ENCODE measurements at places on chromosomes 2 and 18. TPM values are rescaled to one million over a fixed set of nuclear protein-coding genes. Genes with fewer than 3 reads are reported as not detected.

NPAS2 gene
- 1.8 TPM for total RNA-seq

GCG gene
- not detected for total RNA-seq

SLC4A5 gene
- total RNA-seq = 0.86 TPM

RGPD8 gene
- total RNA-seq = 8.2 TPM

ABCG8 gene
- not detected for total RNA-seq

CD8A gene
- 0.39 TPM for total RNA-seq

EVX2 gene
- total RNA-seq = not detected

LDAH gene
- 26.3 TPM for total RNA-seq

GRCh38 chr2:207041279-207041678, 102.0 kb downstream of the CPO start:
- no peak overlapping the region for H3K4me3 ChIP-seq
- H3K36me3 ChIP-seq = no peaks in the 10 kb centered on the region
- H3K4me1 ChIP-seq = peaks cover 7% of the 10 kb centered on the region
- H3K27ac ChIP-seq = no peak overlapping the region

- H3K36me3 ChIP-seq = no peaks in the 10 kb centered on the region
- no peak overlapping the region for H3K4me3 ChIP-seq
- no peak overlapping the region for H3K27ac ChIP-seq
- no peaks in the 10 kb centered on the region for H3K4me1 ChIP-seq
- no peak for DNase-seq
- H3K27me3 ChIP-seq = no peaks in the 10 kb centered on the region
Measured at GRCh38 chr18:40355726-40356125, 1599.3 kb upstream of the PIK3C3 start.

DNA sequence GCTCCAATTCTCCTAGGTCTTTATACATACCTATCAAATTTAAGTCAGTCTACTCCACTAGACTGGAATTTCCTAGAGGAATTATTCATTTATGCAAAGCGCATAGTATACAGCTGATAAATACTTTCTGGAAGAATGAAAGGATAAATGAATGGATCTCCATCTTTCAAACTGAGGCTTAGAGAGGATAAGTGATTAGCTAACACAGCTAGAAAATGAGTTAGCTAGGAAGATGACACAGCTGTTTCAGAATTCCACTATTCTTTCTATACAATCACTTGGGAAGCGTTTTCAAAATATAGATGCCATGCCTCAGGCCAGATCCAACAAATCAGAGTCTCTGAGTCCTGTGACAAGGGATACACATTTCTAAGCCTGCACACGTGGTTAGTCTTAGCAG, 1146.6 kb upstream of the ZEB2 start:
- H3K27ac ChIP-seq = no peak overlapping the region
- no peak overlapping the region for H3K4me3 ChIP-seq
- DNase-seq = no peak
- no peaks in the 10 kb centered on the region for H3K36me3 ChIP-seq
- no peaks in the 10 kb centered on the region for H3K4me1 ChIP-seq

- no peak overlapping the region for H3K27ac ChIP-seq
- H3K36me3 ChIP-seq = no peaks in the 10 kb centered on the region
- DNase-seq = no peak
- H3K4me1 ChIP-seq = peaks cover 14% of the 10 kb centered on the region
Measured at GRCh38 chr2:237711458-237712150, 84.2 kb downstream of the LRRFIP1 start.

DNA sequence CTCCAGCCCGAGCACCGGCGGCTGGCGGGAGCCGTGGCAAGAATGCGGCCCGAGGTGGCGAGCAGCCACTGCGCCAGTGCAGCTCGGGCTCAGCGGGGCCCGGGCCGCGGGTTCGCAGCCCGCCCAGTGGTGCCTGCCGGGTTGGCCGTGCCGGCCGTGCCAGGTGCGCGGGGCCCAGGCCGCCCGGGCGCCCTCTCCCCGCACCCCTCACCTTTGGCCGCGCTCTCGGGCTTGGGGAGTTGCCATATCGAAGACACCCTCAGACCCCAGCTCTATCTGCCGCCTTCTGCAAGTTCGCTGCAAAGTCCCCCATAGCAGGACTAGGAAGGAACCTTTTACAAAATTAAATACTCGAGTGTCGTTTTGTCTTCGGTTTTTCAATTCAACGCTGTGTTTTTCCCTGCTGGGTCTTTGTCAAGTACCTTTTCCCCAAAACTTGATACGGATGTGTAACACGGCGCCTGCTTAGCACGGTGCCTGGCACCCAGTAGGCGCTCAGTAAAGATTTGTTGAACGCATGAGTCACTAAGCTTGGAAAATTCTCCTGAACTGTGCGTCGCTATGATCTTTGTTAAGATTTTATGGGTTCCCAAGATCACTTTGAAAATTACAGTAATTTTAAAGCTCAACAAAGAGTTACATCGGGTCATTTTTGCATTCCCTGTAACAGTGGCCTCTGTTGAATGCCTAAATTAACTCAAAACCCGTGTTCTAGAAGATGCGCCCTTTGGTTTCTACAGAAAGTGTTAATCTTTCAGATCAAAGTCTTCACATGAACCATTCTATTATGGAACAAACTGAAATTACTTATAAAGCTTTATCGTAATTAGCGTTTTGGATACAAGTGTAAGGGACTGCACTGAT, 750 bp downstream of the STRADB start:
- H3K4me3 ChIP-seq = peak overlapping the region; percentile 94
- DNase-seq = no peak
- H3K36me3 ChIP-seq = no peaks in the 10 kb centered on the region
- peak overlapping the region; percentile 64 for H3K27ac ChIP-seq
- no peaks in the 10 kb centered on the region for H3K27me3 ChIP-seq

- H3K4me3 ChIP-seq = no peak overlapping the region
- no peaks in the 10 kb centered on the region for H3K27me3 ChIP-seq
- no peak for DNase-seq
- no peaks in the 10 kb centered on the region for H3K4me1 ChIP-seq
Measured at GRCh38 chr18:43322132-43322531, 44.8 kb upstream of the SYT4 start.

GRCh38 chr2:237474442-237474911, 12.6 kb upstream of the MLPH start:
- H3K27me3 ChIP-seq = peaks cover 6% of the 10 kb centered on the region
- H3K4me3 ChIP-seq = peak overlapping the region; percentile 96
- H3K36me3 ChIP-seq = no peaks in the 10 kb centered on the region

GRCh38 chr2:204971206-204971907, 426.1 kb downstream of the PARD3B start:
- H3K4me1 ChIP-seq = no peaks in the 10 kb centered on the region
- no peak for DNase-seq
- no peaks in the 10 kb centered on the region for H3K27me3 ChIP-seq
- no peak overlapping the region for H3K4me3 ChIP-seq
- no peaks in the 10 kb centered on the region for H3K36me3 ChIP-seq

- H3K27ac ChIP-seq = no peak overlapping the region
- peaks cover 10% of the 10 kb centered on the region for H3K4me1 ChIP-seq
- H3K27me3 ChIP-seq = no peaks in the 10 kb centered on the region
- no peak for DNase-seq
- H3K4me3 ChIP-seq = no peak overlapping the region
- H3K36me3 ChIP-seq = no peaks in the 10 kb centered on the region
Measured at GRCh38 chr2:151071382-151071781, 190.3 kb downstream of the RBM43 start.

DNA sequence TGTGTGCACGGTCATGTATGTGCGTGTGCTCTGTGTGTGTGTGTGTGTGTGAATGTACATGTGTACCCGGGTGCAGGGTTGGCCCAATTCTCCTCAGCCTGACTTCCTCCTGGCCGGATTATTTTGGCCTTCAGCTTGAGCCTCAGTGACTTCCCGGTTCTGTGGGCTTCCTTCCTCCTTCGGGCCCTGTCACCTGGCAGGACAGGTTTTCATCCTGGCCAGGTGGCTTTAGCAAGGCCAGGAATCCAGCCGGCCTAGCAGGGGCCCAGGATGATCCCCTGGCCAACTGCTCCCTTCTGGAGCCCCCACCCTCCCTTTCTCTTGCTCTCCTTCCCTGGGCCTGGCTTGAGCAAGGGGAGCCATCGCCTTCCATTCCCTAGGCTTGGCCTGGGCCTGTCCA, 140.5 kb downstream of the INHBB start:
- no peak overlapping the region for H3K4me3 ChIP-seq
- H3K27ac ChIP-seq = no peak overlapping the region
- no peaks in the 10 kb centered on the region for H3K36me3 ChIP-seq
- H3K27me3 ChIP-seq = no peaks in the 10 kb centered on the region
- H3K4me1 ChIP-seq = no peaks in the 10 kb centered on the region

- no peak for DNase-seq
- H3K27me3 ChIP-seq = peaks cover 24% of the 10 kb centered on the region
- no peaks in the 10 kb centered on the region for H3K36me3 ChIP-seq
- H3K27ac ChIP-seq = no peak overlapping the region
- H3K4me3 ChIP-seq = no peak overlapping the region
- peaks cover 18% of the 10 kb centered on the region for H3K4me1 ChIP-seq
Measured at GRCh38 chr18:79947881-79948610, 3.4 kb downstream of the SLC66A2 start.

DNA sequence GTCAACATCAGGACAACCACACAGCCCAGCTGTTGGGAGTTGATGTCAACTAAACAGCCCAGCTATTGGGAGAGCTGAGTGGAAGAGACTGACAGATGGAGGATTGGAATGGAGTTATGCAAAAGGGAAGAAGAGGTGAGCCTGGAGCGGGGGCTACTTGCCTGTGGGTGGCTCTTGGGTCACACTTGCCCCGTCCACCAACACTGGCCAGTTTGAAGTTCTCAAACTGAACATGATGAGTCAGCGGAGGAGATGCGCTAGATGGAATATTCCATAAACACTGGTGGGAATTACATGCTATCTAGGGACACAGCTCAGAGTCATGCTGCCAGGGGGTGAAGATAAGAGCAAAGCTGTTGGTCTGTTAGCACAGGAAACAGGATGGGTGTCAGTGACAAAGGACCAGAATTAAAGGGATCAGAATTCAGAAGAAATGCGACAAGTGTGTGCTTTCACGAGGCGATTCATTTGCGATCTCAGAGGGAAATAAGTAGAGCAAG, 33.2 kb upstream of the AGAP1 start:
- H3K4me3 ChIP-seq = no peak overlapping the region
- no peaks in the 10 kb centered on the region for H3K4me1 ChIP-seq
- H3K27ac ChIP-seq = no peak overlapping the region

DNA sequence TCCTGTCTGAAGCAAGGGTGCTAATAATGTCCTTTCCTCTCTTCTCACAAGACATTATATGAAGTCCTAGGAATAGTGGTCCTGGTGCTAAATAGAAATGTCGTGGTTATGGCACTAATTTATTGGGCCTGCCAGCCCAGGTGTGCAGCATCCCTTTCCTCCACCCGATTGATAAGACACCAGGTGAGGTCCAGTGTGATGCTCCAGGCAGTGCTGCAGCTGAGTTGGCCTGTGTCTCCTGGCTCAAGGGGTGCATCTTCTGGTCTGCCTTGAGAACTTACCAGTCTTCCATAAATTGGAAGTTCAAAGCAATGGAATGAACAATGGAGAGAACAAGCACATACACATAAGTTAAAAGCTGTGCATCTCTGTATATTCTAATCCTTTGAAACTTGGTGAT, 26.9 kb downstream of the CRIM1 start:
- H3K4me3 ChIP-seq = no peak overlapping the region
- H3K27me3 ChIP-seq = no peaks in the 10 kb centered on the region
- DNase-seq = no peak
- H3K4me1 ChIP-seq = peaks cover 30% of the 10 kb centered on the region
- no peak overlapping the region for H3K27ac ChIP-seq
- H3K36me3 ChIP-seq = no peaks in the 10 kb centered on the region

DNA sequence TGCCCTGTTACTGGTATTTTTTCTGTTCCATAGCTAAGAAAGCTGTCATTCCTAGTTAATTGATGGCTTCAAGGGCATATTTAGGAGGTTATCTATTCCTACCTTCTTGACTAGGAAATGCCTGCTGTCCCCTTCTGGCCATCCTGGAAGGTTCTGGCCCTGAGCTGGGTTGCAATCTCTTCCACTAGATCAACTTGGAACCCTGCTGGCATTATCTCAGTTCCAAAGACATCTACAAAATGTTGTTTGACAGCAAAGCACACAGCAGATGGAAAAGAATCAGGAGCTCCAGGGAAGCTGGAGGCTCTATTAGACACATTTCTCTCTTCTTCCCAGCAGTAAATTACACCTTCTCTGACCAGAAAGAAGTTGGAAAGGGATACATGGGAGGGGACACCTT, 192.1 kb downstream of the ARHGAP28 start:
- no peaks in the 10 kb centered on the region for H3K27me3 ChIP-seq
- no peak for DNase-seq
- no peaks in the 10 kb centered on the region for H3K4me1 ChIP-seq
- no peak overlapping the region for H3K27ac ChIP-seq
- H3K36me3 ChIP-seq = no peaks in the 10 kb centered on the region
- H3K4me3 ChIP-seq = no peak overlapping the region

DNA sequence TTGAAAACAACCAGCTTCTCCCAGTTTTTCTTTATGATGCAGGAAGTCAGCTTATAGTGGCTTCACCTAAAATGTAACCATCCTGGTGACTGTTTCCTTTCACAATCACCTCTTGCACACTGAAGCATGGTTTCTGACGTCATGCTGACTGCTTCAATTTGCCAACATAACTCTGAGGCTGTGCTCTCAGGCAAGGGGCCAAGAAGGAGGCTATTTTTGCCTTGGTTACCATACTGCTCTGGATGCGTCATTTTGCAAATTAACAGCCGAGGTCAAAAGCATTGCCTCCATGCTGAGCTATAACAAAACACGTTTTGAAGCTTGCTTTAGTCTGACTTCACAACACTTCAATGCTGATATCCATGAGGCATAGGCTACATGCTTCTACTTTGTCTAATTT, 397.8 kb downstream of the METTL4 start:
- H3K4me1 ChIP-seq = no peaks in the 10 kb centered on the region
- DNase-seq = no peak
- no peaks in the 10 kb centered on the region for H3K27me3 ChIP-seq
- H3K4me3 ChIP-seq = no peak overlapping the region

DNA sequence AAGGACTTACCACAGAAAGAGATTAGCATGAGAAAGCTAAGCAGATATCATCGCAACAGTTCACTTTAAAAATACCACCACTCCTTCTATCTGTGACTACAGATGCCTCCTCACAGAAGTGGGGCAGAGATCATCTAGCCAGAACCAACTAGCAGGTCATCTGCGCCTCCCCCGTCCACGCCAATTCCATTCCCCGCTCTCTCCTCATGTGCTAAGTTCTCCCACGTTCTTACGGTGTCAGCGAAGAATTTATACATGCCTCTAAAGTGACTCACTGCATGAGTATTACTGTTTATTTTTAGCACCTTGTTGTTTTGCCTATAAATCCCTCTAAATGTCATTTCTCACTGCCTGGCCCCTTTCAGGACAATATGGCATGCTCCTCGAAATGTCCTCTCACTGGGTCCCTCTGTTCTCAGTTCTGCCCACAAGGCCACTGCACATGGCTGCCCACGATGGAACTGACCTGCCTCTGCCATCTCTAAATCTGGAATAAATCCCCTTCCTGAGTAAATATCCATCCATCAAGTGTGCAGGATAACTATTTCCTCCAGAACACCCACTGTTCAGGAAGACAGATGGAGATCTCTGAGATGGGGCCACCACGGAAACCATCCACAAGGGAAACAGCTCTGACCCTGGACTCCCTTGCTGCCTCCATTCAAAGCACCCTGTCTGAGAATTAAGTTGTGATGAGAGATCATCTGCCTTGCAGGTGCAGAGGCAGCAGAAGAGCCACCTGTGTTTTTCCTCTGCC, 137.7 kb downstream of the IRS1 start:
- H3K36me3 ChIP-seq = no peaks in the 10 kb centered on the region
- H3K4me3 ChIP-seq = no peak overlapping the region
- no peaks in the 10 kb centered on the region for H3K27me3 ChIP-seq
- no peak overlapping the region for H3K27ac ChIP-seq
- DNase-seq = no peak
- H3K4me1 ChIP-seq = no peaks in the 10 kb centered on the region

GRCh38 chr2:237257471-237257951, 156.5 kb downstream of the COL6A3 start:
- H3K27ac ChIP-seq = no peak overlapping the region
- no peaks in the 10 kb centered on the region for H3K27me3 ChIP-seq
- no peaks in the 10 kb centered on the region for H3K4me1 ChIP-seq
- DNase-seq = no peak
- H3K4me3 ChIP-seq = no peak overlapping the region
